Renal cortex interstitium (tissue), 15 donors: ENCODE measurements at places on chromosomes 1 and 21. TPM values are rescaled to one million over a fixed set of nuclear protein-coding genes. Genes with fewer than 3 reads are reported as not detected.

Gene DNAJC28
- polyA plus RNA-seq: 5.1 TPM

Gene CFAP141
- polyA plus RNA-seq: not detected

Gene MTHFR
- 18.1 TPM for polyA plus RNA-seq

Gene PRAMEF1
- polyA plus RNA-seq: not detected

Gene C1orf116
- polyA plus RNA-seq: 19.8 TPM

Gene LMX1A
- not detected for polyA plus RNA-seq

Gene CD101
- polyA plus RNA-seq: 1.9 TPM

Gene SIK1
- polyA plus RNA-seq: 5.7 TPM

Gene TRIM17
- polyA plus RNA-seq: 9.4 TPM

Gene DMRTA2
- polyA plus RNA-seq: not detected

Gene MPL
- polyA plus RNA-seq: 0.78 TPM

Gene MAP3K21
- polyA plus RNA-seq: 33.0 TPM

Gene DYNLT5
- 2.1 TPM for polyA plus RNA-seq

Gene SLC44A5
- polyA plus RNA-seq: 21.7 TPM

Gene CD247
- 0.50 TPM for polyA plus RNA-seq

Gene S100A5
- 1.2 TPM for polyA plus RNA-seq

Gene RGS18
- polyA plus RNA-seq: 2.2 TPM

Gene RNU1-1
- not detected for polyA plus RNA-seq
